ENCODE measurements at places on chromosomes 7 and 10.
A peak's percentile ranks its signal among the peaks of the same experiment; 100 is the strongest.

- no peak for DNase-seq
Measured at GRCh38 chr10:98878921-98879320, 356.7 kb downstream of the HPSE2 start.

DNA sequence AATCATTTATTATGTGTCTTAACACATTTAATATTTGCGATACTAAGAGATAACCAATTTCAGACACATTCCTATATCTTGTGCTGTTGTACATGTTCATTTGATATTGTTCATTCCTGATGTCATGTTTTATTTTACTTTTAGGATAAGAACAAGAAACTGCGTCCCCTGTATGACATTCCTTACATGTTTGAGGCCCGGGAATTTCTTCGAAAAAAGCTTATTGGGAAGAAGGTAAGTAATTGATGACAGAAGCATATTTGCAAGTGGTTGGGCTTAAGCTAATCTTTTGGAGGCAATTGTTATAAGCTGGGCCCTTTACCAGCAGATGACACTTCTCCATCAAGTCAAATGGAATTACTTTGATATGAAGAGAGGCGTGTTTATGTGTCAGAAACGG is 155.3 kb downstream of the SND1 start:
- DNase-seq, result peak; percentile 45

GRCh38 chr10:63744060-63744941 is 223.1 kb downstream of the REEP3 start:
- DNase-seq, result peak; percentile 56

DNA sequence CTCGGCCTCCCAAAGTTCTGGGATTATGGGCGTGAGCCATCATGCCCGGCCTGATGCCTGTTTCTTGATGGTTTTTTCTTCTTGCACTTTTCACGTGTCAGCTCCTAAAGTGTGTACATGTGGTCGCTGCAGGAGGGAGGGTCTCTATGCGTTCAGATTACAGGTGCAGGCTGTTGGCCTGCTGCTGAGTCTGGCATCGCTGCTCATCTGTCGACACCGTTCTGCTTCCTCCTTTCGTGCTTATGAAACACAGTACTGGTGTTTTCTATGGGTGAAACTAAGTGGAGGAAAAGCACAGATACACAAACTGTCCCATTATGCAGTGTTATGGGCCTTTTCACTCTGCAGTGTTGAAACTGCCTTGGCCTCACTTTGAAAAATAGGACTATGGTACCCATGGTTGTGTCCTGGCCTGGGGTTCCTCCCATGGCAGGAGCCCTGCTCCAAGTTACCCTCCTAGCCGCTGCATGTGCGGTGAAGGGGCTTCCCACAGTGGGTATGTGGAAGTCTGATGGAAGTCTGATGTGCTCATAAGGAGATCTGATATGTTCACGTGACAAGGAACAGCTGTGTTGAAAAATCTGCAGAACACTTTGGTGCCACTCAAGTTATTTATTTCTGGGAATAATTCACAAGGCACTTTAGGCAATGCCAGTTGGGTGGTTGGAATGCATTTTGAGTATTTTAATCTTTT is 23.5 kb downstream of the OGDH start:
- no peak for DNase-seq

- no peak for DNase-seq
Measured at GRCh38 chr7:114832906-114833595, 88.8 kb upstream of the MDFIC start.

- no peak for DNase-seq
Measured at GRCh38 chr7:104414216-104414615, 85.8 kb downstream of the LHFPL3 start.

DNA sequence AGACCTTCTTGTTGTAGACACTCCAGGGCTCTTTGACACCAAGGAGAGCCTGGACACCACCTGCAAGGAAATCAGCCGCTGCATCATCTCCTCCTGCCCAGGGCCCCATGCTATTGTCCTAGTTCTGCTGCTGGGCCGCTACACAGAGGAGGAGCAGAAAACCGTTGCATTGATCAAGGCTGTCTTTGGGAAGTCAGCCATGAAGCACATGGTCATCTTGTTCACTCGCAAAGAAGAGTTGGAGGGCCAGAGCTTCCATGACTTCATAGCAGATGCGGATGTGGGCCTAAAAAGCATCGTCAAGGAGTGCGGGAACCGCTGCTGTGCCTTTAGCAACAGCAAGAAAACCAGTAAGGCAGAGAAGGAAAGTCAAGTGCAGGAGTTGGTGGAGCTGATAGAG is 5.5 kb downstream of the GIMAP7 start:
- no peak for DNase-seq

DNA sequence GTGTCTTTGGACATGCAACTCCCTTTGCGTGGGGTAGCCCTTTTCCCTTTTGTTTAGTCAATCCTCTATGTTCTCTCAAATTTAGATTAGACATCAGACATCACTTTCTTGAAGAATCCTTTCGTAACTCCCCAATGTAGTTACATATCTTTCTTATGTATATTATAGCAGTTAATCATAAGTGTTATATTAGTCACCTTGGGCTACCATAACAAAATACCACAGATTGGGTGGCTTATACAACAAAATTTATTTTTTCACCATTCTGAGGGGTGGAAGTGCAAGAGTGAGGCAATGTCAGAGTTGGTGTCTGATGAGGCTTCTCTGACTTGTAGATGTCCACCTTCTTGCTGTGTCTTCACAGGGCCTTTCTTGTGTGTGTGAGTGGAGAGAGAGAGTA is 105.7 kb downstream of the PHTF2 start:
- DNase-seq, result no peak

- DNase-seq, result no peak
Measured at GRCh38 chr7:116197360-116197759, 13.0 kb upstream of the TES start.

DNA sequence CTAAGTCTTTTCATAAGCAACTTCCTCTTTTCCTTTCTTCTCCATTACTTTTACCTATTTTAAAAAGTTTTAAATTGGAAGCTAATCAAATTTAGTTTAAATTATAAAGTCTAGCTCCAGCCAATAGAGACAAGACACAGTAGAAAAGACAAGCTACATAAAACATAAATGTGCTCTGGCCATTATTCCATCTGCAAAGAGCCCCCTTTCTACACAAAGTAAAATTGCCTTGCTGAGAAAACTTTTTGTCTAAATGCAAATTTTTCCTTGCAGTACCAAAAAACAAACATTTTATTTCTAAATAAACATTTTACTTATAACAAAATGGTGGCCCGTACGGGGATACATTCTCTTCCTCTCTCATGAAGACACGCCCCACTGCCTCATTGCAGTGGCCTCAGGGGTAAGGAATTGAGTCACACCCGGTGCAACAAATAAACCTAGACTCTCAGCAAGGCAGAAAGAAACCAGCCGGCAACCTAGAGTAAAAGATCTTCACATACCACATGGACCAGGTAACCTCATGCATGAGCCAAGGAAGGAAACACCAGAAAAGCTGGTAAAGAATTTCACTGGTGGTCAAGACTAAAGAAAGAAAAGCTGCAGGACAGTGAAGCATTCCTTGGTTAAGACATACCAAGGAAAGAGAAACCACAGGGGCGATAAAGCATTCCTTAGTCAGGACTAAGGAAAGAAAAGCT is 71.6 kb upstream of the ZNF746 start:
- DNase-seq, result peak; percentile 92
